ENCODE measurements at places on chromosomes 5 and 9.

- no peak for DNase-seq
Measured at GRCh38 chr9:100848726-100849125, 179.8 kb upstream of the PLPPR1 start.

DNA sequence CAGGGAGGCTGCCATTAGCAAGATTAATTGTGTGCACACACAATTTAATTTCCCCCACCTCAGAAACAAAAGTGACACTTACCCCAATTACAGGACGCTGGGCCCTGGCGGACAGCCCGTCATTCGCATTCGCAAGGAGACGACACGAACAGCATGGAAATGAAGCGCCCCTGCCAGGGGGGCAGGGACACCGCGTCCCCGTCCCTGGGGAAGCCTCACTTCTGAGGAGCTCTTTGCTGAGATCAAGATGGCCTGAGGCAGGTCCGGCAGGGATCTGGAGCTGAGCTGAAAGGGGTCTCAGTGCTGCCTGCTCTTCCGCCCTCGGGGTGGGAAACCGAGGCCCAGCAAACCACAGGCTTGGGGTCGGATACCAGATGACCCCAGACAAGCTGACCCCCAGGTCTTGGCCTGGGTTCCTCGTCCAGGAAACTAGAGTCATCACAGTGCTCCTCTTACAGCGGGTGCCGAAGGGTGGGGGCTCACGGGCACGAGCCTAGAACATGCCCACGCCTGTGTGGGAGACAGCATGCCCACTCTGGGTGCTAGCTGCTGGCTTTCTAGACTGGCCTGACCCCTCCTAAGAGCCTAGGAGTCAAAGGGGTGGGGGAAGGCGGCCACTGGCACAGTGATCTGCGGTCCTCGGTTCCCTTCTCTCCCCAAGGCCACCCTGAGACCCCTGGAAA lies 103.2 kb downstream of the VAV2 start:
- no peak for DNase-seq

- peak; percentile 62 for DNase-seq
Measured at GRCh38 chr9:118596374-118597015, 772.7 kb downstream of the BRINP1 start.

DNA sequence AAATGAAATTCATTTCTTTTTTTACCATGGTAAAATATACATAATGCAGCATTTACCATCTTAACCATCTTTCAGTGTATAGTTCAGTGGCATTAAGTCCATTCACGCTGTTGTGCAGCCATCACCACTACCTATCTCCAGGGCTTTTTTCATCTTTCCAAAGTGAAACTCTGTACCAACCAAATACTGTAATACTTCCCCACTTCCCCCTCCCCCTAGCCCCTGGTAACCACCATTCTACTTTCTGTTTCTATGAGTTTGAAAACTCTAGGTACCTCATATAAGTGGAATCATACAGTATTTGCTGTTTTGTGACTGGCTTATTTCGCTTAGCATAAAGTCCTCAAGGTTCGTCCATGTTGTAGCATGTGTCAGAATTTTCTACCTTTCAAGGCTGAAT lies 23.4 kb downstream of the SPAAR start:
- no peak for DNase-seq

GRCh38 chr9:84322828-84323227 lies 17.7 kb downstream of the SLC28A3 start:
- peak; percentile 17 for DNase-seq

Data from NCI-H226 (cell line).